Activated CD4-positive, alpha-beta T cell treated with anti-CD3 and anti-CD28 coated beads for 36 hours (primary cell): ENCODE measurements at places on chromosomes 6 and 20.
A peak's percentile ranks its signal among the peaks of the same experiment; 100 is the strongest.

DNA sequence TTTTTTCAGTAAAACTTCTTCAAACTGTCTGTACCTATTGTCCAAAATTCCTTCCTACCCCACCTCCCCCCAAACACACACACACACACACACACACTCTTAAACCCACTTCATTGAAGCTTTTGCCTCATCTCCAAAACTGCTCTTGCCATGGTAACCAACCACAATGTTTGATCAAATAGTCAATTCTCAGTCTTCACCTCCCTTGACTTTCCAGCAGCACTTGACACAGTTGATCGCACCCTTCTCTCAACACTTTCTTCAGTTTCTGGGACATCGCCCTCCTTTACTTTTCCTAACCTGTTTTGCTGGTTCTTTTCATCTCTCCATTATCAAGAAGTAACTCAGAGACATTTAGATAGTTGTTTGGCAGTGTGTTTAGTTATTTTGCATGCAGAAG is 71.5 kb upstream of the COL21A1 start:
- H3K36me3 ChIP-seq = no peaks in the 10 kb centered on the region
- no peak for DNase-seq
- H3K4me3 ChIP-seq = no peak overlapping the region
- no peak overlapping the region for H3K27ac ChIP-seq
- peaks cover 6% of the 10 kb centered on the region for H3K27me3 ChIP-seq

DNA sequence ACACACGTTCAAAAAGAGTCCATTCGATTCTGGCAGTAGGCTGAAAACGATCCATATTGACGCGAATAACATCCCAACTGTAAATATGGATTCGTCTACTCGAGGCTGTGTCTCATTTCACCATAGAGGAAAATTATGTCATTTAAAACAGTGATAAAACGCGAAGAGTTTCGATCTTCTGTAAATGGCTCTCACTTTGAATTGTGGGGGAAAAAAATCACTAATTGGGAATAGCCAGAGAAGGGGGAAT is 845 bp upstream of the MARCKS start:
- peaks cover 40% of the 10 kb centered on the region for H3K27me3 ChIP-seq
- peaks cover 13% of the 10 kb centered on the region for H3K4me1 ChIP-seq
- no peaks in the 10 kb centered on the region for H3K36me3 ChIP-seq
- DNase-seq = no peak
- no peak overlapping the region for H3K4me3 ChIP-seq
- H3K27ac ChIP-seq = no peak overlapping the region

DNA sequence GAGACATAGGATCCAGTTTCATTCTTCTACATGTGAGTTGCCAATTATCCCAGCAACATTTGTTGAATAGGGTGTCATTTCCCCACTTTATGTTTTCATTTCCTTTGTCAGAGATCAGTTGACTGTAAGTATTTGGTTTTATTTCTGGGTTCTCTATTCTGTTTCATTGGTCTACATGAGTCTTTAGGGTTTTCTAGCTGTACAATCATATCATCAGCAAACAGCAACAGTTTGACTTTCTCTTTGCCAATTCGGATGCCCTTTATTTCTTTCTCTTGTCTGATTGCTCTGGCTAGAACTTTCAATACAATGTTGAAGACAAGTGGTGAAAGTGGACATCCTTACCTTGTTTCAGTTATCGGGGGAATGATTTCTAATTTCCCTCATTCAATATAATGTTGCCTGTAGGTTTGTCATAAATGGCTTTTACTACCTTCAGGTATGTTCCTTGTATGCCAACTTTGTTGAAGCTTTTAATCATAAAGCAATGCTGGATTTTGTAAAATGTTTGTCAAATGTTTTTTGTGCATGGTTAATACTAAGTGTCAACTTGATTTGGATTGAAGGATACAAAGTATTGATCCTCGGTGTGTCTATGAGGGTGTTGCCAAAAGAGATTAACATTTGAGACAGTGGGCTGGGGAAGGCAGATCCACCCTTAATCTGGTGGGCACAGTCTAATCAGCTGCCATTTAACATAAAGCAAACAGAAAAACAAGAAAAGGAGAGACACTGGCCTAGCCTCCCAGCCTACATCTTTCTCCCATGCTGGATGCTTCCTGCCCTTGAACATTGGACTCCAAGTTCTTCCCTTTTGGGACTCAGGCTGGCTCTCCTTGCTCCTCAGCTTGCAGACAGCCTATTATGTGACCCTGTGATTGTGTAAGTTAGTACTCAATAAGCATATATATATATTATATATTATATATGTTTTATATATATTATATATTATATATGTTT is 23.3 kb downstream of the MICA start:
- no peak overlapping the region for H3K27ac ChIP-seq
- H3K27me3 ChIP-seq = peaks cover 2% of the 10 kb centered on the region
- no peaks in the 10 kb centered on the region for H3K4me1 ChIP-seq
- no peaks in the 10 kb centered on the region for H3K36me3 ChIP-seq
- DNase-seq = no peak
- H3K4me3 ChIP-seq = no peak overlapping the region

- H3K27me3 ChIP-seq = peaks cover 34% of the 10 kb centered on the region
- no peak overlapping the region for H3K4me3 ChIP-seq
- no peak overlapping the region for H3K27ac ChIP-seq
- no peaks in the 10 kb centered on the region for H3K4me1 ChIP-seq
Measured at GRCh38 chr6:6224933-6225486, 95.5 kb downstream of the F13A1 start.

DNA sequence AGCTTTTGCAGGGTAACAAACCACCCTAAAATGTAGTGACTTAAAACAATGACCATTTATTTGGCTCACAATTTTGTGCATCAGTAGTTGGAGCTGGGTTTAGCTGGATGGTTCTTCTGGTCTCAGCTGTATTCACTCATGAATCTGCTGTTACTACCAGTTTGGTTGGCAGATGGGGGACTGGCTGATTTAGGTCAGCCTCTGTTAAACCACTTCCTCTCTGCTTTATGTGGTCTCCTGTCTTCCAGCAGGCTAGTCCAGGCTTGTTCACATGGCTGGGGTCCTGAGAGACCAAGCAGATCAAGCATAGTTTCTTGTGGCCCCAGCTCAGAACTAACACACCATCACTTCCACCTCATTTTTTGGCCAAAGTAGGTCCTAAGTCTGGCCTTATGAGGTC is 67.2 kb upstream of the LAMP5 start:
- H3K27me3 ChIP-seq = no peaks in the 10 kb centered on the region
- H3K4me1 ChIP-seq = no peaks in the 10 kb centered on the region
- H3K4me3 ChIP-seq = no peak overlapping the region

GRCh38 chr6:112600168-112600567 is 253.0 kb downstream of the RFPL4B start:
- H3K27me3 ChIP-seq = no peaks in the 10 kb centered on the region
- H3K27ac ChIP-seq = no peak overlapping the region
- no peak for DNase-seq
- H3K4me3 ChIP-seq = no peak overlapping the region
- no peaks in the 10 kb centered on the region for H3K36me3 ChIP-seq
- no peaks in the 10 kb centered on the region for H3K4me1 ChIP-seq

GRCh38 chr6:28137505-28137981 is 4.1 kb upstream of the ZKSCAN8 start:
- H3K27ac ChIP-seq = peak overlapping the region; percentile 96
- DNase-seq = peak; percentile 46
- no peaks in the 10 kb centered on the region for H3K27me3 ChIP-seq
- H3K36me3 ChIP-seq = peaks cover 26% of the 10 kb centered on the region

- no peaks in the 10 kb centered on the region for H3K4me1 ChIP-seq
- peaks cover 5% of the 10 kb centered on the region for H3K27me3 ChIP-seq
- no peak overlapping the region for H3K4me3 ChIP-seq
- H3K27ac ChIP-seq = no peak overlapping the region
- no peaks in the 10 kb centered on the region for H3K36me3 ChIP-seq
Measured at GRCh38 chr6:163585932-163586437, 171.5 kb downstream of the QKI start.

DNA sequence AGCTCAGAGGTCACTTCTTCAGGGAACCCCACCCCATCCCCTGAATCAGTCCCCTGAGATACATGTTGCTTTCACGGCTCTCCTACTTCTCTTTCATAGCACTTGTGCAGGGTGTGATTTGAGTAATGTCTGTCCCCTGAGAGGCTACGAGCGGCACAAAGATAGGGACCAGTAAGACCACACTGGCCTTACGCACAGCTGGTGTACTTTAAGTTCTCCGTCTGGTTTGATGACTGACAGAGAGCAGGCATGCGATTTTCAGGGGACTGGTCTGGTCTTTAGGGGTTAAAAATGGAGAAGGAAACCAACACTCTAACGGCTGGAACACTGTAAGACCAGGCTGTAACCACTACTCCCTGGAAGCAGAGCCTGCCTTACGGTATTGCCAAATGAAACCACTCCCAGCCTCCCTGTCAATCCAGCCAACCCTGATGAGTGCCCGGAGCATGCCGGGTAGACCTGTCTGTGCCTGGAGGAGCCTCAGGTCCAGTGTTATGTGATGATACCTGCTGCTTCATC is 47.1 kb downstream of the ELMO2 start:
- no peak overlapping the region for H3K4me3 ChIP-seq
- H3K27ac ChIP-seq = peak overlapping the region; percentile 62
- no peaks in the 10 kb centered on the region for H3K27me3 ChIP-seq
- peaks cover 68% of the 10 kb centered on the region for H3K4me1 ChIP-seq
- peaks cover 25% of the 10 kb centered on the region for H3K36me3 ChIP-seq

- peaks cover 8% of the 10 kb centered on the region for H3K27me3 ChIP-seq
- no peak for DNase-seq
- no peak overlapping the region for H3K4me3 ChIP-seq
- peaks cover 3% of the 10 kb centered on the region for H3K4me1 ChIP-seq
Measured at GRCh38 chr6:38846844-38847243, 131.7 kb downstream of the DNAH8 start.
